Stimulated activated CD4-positive, alpha-beta T cell treated with anti-CD3 and anti-CD28 coated beads, Interleukin-1b, Interleukin-23, amount 100 ng/mL, for 48 hours (primary cell): ENCODE measurements at places on chromosomes 2 and 18.
A peak's percentile ranks its signal among the peaks of the same experiment; 100 is the strongest.

GRCh38 chr2:25420820-25421237 is 79.1 kb upstream of the DNMT3A start:
- no peak for DNase-seq

- DNase-seq = no peak
These were observed 79.1 kb downstream of the ARHGEF4 start for GRCh38 chr2:130915595-130916437.

GRCh38 chr2:16277117-16277516 is 336.8 kb downstream of the MYCN start:
- peak; percentile 4 for DNase-seq

- DNase-seq = no peak
These were observed 43.6 kb upstream of the IL1RL1 start for GRCh38 chr2:102267774-102268173.

DNA sequence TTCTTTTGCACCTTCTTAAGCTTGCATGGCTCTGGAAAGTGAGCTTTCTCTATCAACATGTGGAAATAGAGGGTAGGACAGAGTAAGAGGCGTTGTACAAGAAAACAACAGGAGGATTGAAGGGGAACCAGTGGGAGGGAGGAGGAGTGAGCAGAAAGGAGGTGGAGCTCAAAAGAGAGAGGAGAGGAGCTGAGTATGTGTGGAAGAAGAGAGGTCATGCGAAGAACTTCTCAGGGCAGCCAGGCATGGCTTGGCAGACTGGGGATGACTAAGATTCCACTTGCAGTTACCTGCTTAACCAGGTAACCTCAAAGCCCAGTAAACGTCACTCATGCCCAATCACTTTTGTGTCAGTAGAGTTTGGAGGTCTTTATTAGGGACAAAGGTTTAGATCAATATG is 105.1 kb downstream of the BCL2L11 start:
- no peak for DNase-seq
